ENCODE measurements at places on chromosomes 12 and 14.

- no peak for DNase-seq
Measured at GRCh38 chr12:81094718-81095360, 17.0 kb downstream of the ACSS3 start.

DNA sequence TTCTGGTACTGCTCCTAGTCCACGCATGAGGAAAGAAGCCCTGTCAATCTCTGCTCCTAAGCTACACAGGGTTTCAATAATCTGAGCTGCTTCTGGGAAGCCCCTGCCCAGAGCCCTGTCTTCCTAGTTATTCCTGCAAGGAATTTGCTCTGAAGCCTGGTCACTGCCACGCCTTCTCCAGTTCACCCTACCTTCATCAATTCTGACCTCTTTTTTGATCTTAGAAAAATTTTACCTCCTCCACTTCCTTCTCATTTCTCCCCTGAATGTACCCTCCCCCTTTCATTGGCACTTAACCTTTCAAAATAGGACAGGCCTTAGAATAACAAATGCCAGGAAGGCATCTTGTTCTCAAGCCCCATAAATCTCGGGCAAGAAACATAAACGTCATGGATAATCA lies 14.9 kb upstream of the LRRK2 start:
- DNase-seq: no peak

- no peak for DNase-seq
Measured at GRCh38 chr12:5748027-5748426, 197.0 kb downstream of the ANO2 start.

DNA sequence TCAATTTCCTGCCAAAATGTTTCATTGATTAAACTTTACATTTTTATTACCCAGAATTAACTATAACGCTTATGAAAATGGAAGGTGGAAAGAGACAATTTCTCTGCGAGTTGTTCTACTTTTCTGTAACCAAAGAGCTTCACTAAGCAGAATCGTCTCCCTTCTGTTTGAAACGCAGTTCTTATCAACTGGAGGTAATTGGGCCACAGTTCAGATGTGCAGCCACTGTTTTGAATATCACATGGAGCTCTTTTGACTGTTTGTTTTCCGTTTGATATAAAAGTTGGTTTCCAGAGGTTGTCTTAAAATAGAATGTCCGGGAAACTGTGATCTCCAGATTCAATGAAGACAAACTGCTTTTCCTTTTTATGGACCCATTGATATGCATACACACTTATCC lies 183.3 kb upstream of the SEL1L start:
- DNase-seq: no peak

GRCh38 chr14:85024931-85025330 lies 505.0 kb upstream of the FLRT2 start:
- no peak for DNase-seq

GRCh38 chr14:32635061-32635719 lies 303.5 kb upstream of the NPAS3 start:
- DNase-seq: peak; percentile 84

GRCh38 chr12:68446384-68446783 lies 114.2 kb upstream of the MDM1 start:
- no peak for DNase-seq

DNA sequence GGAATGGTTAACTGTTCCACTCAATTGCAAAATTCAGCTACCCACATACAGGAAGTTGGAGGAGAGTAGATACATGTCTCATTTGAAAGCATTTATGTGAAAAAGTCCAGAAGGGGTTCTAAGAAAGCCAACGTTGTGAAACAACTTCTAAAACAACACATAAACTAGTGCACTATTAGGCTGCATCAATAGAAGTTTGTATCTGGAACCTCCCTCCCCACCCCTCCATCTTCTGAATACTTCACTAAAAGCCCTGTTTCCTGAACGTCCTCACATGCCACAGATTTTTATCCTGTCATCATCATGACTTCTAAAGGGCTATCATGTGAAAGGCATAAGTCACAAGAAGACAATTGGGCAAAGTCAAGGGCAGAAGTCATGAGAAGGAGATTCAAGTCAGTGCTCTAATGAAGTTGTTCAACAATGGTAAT lies 5.5 kb downstream of the KRT79 start:
- DNase-seq: no peak

DNA sequence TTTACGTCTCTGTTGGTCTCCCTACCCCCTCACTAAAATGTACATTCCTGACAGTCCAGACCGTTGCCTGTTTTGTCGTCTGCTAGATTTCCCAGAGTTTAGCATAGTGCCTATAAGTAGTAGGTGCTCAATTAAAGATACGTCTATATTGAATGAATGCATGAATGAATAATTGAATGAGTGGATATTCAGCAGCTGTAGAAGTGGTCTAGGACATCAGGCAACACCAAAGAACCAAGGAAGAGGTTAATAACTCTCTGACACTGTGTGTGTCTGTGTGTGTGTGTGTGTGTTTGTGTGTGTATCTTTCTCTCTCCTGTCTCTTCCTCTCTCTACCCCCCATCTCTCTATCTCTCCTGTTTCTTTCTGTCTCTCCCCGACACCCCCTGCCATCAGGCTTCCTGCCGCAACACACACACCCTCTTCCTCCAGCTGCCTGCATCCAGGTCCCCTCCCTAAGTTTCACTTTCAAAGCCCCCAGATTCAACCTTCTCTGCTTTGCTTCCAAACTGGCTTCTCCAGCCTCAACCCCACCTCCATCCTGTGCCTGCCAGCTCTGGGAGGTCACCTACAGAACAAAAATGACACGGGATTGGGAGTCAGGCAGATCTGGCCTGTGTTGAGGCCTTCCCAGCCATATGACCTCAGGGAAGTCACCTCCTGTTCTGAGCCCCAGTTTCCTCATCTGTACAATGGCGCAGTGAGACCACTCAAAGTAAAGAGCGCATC lies 119.9 kb upstream of the NCOR2 start:
- DNase-seq: no peak

DNA sequence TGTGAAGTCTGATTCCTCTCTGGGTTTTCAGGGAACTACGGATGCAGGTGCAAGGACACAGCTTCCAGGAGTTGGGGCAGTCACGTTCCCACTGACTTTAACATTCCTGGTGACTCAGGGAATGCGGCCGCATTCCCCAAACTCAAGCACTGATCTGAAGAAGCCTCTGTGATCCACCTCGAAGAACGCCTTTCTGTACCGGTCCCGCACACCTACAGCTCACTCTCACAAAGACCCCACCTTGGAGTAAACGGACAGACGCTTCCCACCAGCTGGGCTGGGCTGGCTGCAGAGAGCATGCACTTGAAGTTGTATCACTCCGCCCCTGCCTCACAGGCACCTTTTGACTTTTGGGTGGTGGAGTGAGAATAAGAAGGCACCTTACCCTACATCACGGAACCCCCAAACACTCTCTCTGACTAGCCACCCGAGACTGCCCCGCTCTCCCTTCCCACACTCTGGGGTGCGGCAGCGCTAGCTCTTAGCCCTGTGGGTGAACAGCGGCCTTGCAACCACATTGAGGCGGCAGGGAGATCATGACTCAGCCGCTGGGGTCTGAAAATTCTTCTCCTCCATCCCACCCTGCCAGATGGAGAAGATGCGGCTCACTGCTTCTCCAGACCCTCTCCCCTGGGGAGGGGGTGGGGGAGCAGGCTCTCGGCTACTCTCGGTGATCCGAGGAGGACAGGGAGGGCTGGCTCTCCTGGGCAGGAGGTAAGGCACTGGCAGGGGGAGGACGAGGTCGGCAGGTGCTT lies 23.7 kb upstream of the HDAC7 start:
- DNase-seq: no peak
